ENCODE measurements at places on chromosomes 1 and 21. TPM values are rescaled to one million over a fixed set of nuclear protein-coding genes. Genes with fewer than 3 reads are reported as not detected.

DNA sequence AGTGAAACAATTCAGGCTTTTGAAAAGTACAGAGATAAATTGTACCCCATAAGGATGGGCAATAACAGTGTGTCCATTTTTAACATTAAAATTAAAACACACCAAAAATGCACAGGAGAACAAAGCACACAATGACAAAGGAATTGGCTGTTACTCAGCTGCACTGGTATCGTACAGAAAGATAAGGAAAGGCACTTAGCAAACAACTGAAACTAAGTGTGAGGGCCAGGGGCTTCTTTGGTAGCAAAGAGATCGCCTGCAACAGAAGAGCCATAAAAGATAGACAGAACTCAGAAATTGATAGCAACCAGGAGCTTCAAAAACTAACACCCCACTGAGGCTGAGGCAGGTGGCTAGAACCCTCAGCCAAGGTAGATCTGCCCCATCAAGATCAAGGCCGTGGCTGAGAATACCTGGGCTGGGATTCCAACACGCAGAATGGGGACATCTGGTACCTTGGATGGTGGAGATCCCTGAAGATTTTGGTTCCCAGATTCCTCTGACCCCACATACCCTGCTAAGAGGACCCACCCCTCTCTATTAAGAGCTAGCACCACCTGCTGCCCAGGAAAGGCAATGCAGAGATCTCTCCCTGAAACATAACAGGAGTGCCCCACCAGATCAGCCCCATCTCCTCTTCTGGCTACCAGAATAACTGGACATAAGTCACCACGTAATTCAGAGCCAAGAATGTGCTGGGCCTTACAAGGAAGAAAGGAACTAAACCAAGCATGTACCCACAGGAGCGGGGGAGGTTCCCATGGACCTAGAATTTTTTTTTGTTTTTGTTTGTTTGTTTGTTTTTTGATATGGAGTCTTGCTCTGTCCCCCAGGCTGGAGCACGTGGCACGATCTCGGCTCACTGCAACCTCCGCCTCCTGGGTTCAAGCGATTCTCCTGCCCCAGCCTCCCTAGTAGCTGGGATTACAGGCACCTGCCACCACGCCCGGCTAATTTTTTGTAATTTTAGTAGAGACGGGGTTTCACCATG is 16.2 kb downstream of the PLEKHO1 start:
- no peak for DNase-seq

GRCh38 chr21:26849428-26850115 is 4.4 kb upstream of the ADAMTS1 start:
- no peak for DNase-seq

GRCh38 chr1:32989160-32990050 is 24.8 kb upstream of the RNF19B start:
- no peak for DNase-seq

CRYBG2 gene
- 0.66 TPM for total RNA-seq

GRCh38 chr1:15736038-15736891 is at the start of gene SLC25A34:
Gene SLC25A34, plus strand, starts transcription at chr1:15736258. Its CDS starts 228 bp downstream, at chr1:15736486.
- no peak for DNase-seq

DNA sequence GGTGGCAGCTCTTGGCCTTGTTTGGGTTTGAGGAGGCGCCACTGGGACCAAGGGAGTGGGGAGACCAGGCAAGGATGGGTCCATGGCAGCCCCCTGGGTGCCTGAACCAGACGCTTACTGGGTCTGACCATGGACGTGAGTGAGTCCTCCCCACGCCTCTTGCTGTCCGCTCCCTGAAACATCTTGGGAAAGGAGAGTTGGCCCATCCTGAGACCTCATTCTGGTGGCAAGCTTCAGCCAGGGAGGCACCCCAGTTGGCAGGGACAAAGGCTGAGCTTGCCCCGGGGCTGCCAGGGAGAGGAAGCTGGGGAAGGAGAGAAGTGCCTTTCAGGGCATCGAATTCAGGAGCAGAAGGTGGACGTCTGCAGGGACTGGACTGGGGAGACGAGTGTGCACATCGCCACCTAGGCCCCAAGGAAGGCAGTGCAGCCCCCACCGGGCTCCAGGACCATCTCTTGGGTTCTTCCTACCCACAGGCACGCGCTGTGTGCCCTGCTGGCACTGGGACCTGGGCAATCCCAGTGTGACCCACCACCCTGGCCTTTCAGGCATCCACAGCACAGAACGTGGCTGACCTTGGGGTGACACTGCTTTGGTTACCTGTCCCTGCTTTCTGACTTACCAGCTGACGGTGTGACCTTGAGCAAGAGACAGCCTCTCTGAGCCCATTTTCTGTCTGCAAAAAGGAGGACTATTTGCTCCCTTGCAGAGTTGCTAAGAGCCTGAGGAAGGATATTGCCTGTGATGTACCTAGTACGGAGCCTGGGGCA is 132.9 kb upstream of the WNT4 start:
- DNase-seq: peak; percentile 20

DNA sequence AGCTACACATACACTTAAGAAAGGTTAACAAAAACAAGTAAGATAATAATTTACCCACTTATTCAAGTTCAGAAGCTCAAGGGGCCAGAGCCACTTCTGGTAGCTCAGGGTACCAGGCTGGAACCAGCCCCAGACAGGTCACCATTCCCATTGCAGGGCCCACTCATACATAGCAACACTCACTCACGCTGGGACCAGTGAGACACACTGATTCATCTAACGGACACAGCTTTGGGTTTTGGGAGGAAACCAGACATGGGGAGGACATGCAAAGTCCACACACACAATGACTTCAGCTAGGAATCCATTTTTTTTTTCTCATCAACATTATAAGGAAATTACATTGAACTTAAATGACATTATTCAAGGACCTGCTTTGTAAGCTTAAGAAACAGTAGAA is 169.1 kb downstream of the ZC3H11B start:
- no peak for DNase-seq

DNA sequence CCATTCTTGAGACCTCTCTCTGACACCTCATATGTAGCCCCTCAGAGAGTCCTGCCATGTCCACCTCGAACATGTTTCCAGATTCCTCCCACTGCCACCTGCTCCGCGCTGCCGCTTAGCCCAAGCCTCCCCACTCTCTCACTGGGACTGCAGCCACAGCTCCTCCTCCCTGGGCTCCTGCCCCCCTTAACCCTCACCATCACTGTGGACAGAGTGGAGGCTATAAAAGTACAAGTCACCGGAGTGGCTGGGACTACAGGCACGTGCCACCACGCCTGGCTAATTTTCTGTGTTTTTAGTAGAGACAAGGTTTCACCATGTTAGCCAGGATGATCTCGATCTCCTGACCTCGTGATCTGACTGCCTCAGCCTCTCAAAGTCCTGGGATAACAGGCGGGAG is 77.0 kb downstream of the VWA5B1 start:
- no peak for DNase-seq
